Activated T-cell treated with anti-CD3 and anti-CD28 coated beads for 4 hours (primary cell): ENCODE measurements at places on chromosomes 5 and 9.

DNA sequence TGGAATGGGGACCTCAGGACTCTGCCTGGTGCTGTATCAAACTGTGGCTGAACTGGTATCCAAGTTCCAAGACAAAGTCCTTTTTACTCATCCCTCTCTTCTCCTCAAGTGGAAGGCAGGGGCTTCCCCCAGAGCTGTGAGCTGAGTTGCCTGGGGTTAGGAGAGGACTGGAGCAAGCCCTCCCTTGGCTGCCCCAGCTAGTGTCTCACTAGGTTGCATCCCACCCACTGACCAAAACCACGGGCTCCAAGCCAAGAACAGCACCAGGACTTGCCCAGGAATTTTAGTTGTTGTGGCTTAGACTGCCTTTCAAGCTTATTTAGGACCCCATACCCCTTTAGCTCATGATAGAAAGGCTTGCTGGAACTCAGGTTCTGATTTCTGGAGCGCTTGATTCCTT, 158.7 kb upstream of the TNC start:
- no peak for DNase-seq

- DNase-seq = no peak
Measured at GRCh38 chr5:30956251-30956650, 237.2 kb upstream of the CDH6 start.

DNA sequence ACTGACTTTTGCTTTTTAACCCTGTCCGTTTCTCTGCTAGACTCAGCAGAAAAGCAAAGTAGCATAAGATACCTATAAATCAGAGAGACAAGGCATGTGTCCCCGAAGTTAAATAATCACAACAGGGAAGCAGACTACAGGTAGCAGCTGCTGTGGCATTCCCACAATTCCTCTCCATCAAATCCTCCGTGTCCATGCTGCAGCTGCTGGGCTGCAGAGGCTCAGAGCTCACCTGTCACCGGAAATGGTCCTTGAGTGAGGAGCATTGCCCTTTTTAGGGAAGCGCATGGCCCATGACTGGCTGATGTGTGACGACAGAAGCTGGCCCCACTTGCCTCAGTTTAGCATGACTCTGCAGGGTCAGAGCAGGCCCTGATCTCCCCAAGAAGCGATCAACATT, 125.0 kb downstream of the MSX2 start:
- DNase-seq = no peak

DNA sequence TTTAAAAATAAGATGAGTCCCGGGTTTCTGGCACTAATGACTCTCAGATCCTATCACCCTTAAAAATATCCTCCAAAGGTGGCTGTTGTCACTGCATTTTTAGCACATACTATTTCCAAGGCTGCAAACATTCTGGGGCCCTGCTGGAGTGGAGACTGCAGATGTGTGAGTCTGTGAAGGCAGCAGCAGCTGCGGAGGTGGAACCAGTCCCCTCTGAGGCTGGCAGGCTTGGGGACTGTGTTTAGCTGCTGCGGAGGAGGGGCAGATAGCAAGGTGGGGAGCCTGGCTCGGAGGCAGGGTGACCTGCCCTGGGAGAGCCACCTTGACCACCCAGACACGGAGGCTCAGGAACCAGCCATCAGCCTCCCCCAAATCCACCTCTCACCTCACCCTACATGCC, 77.0 kb downstream of the C5orf15 start:
- DNase-seq = no peak

DNA sequence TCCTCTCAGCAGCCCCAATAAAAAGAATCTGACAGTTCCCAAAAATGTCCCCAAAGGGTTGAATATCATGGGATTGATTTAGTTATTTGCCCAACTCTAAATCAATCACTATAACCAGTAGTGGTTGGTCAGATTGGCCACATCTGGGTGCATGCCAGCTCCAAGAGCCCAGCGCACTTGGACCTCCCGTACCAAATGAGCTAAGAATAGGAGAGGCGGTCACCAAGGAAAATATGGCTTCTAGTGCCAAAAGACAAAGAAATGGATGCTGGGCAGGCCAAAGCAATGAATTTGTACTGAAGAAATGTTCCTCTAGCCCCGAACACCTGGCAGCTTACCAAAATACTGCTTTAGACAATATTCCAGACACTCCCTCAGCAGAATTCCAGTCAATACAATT, 80.3 kb downstream of the RCL1 start:
- DNase-seq = no peak

DNA sequence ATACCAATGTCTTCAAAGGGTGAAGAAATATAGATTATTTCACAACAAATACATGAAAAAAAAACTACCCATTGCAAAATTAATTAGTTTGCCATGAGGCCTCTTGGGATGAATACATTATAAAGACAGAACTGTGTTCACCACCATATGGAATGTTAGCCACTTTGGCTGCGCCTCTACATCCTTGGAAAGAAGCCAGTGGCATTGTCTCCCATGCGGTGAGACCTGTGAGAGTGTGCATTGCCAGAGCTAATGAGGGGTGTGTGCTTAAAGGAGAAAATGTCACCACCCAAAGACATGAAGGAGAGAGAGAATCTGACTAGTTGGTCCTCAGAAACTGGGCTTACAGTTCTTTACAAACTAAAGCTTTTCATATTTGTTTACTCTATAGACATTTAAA, 110.6 kb downstream of the PLPPR1 start:
- no peak for DNase-seq

- no peak for DNase-seq
Measured at GRCh38 chr9:110041452-110041851, 166.5 kb downstream of the C9orf152 start.

DNA sequence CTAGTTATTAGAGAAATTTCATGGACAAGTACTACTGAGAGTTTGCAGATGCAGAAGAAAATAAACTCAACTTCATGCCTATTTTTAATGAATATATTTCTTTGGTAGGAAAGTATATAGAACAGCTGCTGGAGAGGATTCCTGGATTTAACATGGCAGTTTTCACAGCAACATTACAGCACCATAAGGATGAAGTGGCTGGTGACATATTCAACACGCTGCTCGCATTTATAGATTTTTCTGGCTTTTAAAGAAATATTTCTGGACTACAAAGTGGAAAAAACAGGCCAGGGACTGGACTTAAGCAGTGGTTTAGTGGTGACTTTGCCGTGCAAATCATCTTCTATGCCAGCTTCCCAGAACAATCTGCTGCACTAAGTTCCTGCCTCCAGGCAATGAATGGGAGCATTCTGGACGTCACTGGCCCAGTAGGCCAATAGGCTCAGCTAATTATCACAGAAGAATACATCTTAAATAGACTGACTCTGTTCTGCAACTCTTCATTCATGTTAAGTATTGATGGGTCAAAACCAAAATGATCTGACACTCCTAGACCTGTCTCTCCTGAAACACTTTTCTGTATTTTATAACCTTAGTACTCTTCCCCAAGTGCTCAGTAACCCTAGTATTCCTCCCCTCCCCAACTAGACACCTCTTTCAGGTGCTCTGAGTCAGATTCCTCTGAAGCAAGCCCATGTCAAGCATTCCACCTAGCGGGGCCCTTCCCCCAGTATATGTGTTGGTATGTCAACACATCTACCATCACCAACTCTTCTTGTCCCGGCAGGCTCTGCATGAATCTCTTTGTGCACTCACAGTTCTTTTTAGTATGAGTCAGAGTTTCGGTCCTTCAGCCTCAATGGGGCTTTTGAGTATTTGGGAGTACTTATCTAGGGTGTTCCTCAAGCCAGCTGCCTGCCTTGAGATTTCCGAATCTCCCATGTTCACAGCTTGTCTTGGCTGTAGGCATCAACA, 625.5 kb downstream of the CHSY3 start:
- DNase-seq = no peak

DNA sequence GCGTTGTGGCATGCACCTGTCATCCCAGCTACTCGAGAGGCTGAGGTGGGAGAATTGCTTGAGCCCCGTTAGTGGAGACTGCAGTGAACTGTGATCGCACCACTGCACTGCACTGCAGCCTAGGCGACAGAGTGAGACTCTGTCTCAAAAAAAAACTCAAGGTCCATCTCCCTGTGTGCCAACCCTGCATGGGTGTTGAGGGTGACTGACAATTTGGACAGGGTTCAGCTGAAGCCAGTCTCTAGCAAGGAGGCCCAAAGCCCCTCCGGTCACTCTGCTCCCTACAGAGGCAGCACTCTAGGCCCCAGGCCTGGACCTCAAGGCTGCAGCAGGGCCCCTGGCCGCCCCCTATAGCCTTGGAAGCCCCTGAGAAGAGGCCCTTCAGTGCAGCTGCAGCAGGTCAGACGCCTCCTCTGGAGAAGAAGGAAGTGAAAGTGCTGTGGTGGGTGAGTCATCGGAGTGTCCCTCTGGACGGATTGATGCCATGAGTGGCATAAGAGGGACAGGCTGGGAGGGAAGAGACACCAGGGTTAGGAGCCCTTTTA, 39.2 kb upstream of the NEK6 start:
- no peak for DNase-seq

- DNase-seq = no peak
Measured at GRCh38 chr5:91332267-91333045, 50.7 kb downstream of the ARRDC3 start.

GRCh38 chr9:37667706-37668105, 17.0 kb downstream of the FRMPD1 start:
- no peak for DNase-seq

DNA sequence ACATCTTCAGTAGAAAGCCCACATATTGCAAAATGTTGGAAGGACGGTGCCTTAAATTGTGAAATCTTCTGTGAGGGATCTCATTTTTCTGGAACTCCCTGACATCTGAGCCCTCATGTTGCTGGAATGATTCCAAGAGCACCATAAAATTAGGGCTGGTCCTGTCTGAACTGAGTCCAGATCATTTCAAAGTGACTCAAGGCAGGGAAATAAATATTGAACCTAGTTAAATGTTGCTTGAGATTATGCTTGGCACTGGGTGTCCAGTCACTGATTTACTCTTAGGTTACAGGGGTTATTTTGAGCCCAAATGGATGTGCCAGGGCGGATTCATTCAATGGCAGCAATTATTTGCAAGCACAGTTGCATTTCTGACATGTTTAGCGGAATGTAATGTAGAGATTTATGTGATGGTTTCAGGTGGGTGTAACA, 437.0 kb downstream of the PIK3R1 start:
- DNase-seq = no peak
